Type B pancreatic cell (in vitro differentiated cells): ENCODE measurements at places on chromosomes 13 and 19. TPM values are rescaled to one million over a fixed set of nuclear protein-coding genes. Genes with fewer than 3 reads are reported as not detected.

The ZNF99 gene
- total RNA-seq, result not detected in 2 replicates

The ZNF132 gene
- 2.5 and 6.0 TPM in 2 replicates for total RNA-seq

The ATP11A gene
- 70.9 and 97.6 TPM in 2 replicates for total RNA-seq

DNA sequence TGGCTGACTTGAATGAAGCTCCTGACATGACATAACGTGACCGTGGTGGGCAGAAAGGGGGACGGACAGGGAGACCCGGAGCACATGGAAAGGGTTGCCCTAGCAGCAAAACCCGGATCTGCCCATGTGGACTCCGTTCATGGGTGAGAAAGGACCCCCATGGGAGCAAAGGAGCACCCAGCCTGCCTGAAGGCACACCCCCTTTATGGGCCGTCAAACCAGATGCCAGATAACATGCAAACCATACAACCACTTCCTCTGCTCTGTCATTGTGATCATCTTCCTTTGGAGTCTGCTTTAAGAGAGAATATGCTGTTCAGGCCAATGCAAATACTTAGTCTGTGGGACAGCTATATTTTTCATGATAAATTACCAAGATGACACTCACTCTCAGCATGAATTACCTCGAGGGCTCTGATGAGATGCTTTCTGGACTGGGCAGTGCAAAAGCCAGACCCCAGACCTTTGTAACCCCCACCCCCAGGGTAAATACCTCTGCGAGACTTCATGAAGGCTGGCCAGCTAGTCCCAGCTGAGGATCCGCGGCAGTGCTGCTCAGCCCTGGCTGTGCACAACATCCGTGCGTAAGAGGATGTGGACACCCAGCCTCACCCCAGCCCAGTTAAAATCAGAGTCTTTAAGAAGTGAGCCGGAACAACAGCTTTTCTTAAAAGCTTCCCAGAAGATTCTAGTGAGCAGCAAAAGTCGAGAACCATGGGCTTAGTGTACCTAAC, 126.6 kb downstream of the USP12 start:
- no peak overlapping the region for H3K27ac ChIP-seq
- H3K36me3 ChIP-seq, result no peaks in the 10 kb centered on the region
- peaks cover 11% of the 10 kb centered on the region for H3K27me3 ChIP-seq
- peaks cover 6% of the 10 kb centered on the region for H3K4me1 ChIP-seq
- DNase-seq, result no peak

DNA sequence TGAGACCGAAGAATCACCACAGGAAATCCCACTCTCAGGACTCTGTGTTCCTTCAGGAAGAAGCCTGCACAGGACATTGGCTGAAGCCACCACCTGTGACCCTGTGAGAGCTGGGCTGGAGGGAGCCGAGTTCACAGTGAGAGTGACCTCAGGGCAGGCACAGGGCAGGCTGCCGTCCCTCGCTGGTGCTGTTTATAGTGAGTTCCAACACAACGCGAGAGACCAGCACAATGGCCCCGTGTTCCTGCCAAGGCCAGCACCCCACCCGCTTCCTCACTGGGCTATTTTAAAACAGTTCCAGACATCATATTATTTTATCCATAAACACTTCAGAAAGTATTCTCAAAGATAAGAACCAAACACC, 18.4 kb upstream of the GAS6 start:
- DNase-seq, result peak; percentile 53
- H3K4me1 ChIP-seq, result peaks cover 9% of the 10 kb centered on the region
- H3K4me3 ChIP-seq, result no peak overlapping the region
- no peaks in the 10 kb centered on the region for H3K27me3 ChIP-seq

DNA sequence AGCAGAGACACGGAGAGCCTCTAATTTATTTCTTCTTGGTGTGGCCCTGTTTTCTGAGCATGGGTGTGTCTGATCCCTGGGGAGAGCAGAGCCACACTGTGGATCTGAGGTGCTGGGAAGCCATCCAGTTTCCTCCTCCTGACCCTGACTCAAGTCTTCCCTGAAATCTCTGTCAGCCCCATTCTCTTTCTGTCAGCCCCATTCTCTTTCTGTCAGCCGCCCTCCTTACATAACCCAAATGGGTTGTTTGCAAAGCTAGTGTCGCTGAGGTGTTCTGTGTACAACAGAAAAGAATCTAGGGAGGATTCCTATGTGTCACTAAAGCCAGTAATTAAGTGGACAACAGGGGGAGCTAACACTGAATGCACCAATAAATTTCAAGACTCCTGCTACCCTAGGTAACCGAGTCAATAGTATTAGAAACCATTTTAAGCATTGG, 50.2 kb downstream of the LRCH1 start:
- H3K27me3 ChIP-seq, result no peaks in the 10 kb centered on the region
- no peak for DNase-seq
- H3K36me3 ChIP-seq, result peaks cover 10% of the 10 kb centered on the region
- H3K4me1 ChIP-seq, result peaks cover 69% of the 10 kb centered on the region
- no peak overlapping the region for H3K4me3 ChIP-seq

GRCh38 chr19:56840451-56841192, at the start of the genes PEG3 and ZIM2:
TSS of gene PEG3 (minus strand) at chr19:56840726. CDS start at chr19:56824655, 16,071 bp downstream.
TSS of gene ZIM2 (minus strand) at chr19:56840726. CDS start at chr19:56824277, 16,449 bp downstream.
- no peaks in the 10 kb centered on the region for H3K4me1 ChIP-seq
- DNase-seq, result no peak
- H3K36me3 ChIP-seq, result no peaks in the 10 kb centered on the region
- no peak within 1 kb of the TSS for H3K27ac ChIP-seq

The GPR12 gene
- 0.12 and 0.14 TPM in 2 replicates for total RNA-seq
